Caco-2 (cell line): ENCODE measurements at places on chromosomes 4 and X. TPM values are rescaled to one million over a fixed set of nuclear protein-coding genes. Genes with fewer than 3 reads are reported as not detected.

Gene GLUD2
- total RNA-seq = 1.2 and 1.3 TPM in 2 replicates

Gene SLC6A14
- 0.12 TPM in 1 of 2 replicates, not detected in the other for total RNA-seq

Gene ARMCX4
- total RNA-seq = 3.2 and 5.0 TPM in 2 replicates

GRCh38 chr4:183291070-183291469 lies 29.0 kb downstream of the CLDN22 start:
- H3K4me3 ChIP-seq = no peak overlapping the region
- no peaks in the 10 kb centered on the region; the same call in 1 of the 2 replicates for H3K36me3 ChIP-seq
- H3K4me1 ChIP-seq = peaks cover 10% of the 10 kb centered on the region
- H3K27ac ChIP-seq = no peak overlapping the region
- no peak for DNase-seq

Gene RTL5
- 2.2 and 2.5 TPM in 2 replicates for total RNA-seq

Gene ZAR1
- 0.21 TPM in 1 of 2 replicates, not detected in the other for total RNA-seq

Gene RHOXF2
- total RNA-seq = not detected in 2 replicates

- no peak overlapping the region for H3K27ac ChIP-seq
- no peak overlapping the region for H3K4me3 ChIP-seq
- no peaks in the 10 kb centered on the region for H3K4me1 ChIP-seq
- no peaks in the 10 kb centered on the region for H3K27me3 ChIP-seq
Observed at GRCh38 chr4:7335344-7336066, 99.2 kb downstream of the PSAPL1 start.

- H3K27ac ChIP-seq = no peak overlapping the region
- no peak overlapping the region for H3K4me3 ChIP-seq
- no peaks in the 10 kb centered on the region for H3K27me3 ChIP-seq
- no peak for DNase-seq
- H3K4me1 ChIP-seq = no peaks in the 10 kb centered on the region
- no peaks in the 10 kb centered on the region for H3K36me3 ChIP-seq
Observed at GRCh38 chr4:187064033-187064432, 340.4 kb upstream of the FAT1 start.

DNA sequence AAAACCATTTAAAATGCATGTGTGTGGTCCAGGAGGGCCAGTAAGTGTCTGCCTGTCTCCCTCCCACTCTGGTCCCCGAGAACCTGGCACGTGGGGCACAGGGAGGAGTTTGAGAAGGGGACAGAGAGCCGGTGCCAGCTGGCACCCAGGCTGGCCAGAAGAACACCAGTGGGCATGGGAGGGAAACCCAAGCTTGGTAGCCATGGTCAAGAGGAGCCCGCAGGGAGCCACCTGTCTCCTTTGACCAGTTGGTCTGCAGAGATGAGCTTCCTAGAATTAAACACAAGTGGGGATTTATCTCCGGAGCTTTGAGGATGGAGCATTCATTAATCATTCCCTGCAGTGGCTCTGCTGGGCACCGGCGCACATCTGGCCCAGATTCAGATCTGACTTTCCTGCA lies 41.6 kb downstream of the HMX1 start:
- H3K27me3 ChIP-seq = no peaks in the 10 kb centered on the region
- no peaks in the 10 kb centered on the region for H3K4me1 ChIP-seq
- H3K4me3 ChIP-seq = no peak overlapping the region
- DNase-seq = peak; percentile 9
- H3K36me3 ChIP-seq = no peaks in the 10 kb centered on the region
- H3K27ac ChIP-seq = no peak overlapping the region

DNA sequence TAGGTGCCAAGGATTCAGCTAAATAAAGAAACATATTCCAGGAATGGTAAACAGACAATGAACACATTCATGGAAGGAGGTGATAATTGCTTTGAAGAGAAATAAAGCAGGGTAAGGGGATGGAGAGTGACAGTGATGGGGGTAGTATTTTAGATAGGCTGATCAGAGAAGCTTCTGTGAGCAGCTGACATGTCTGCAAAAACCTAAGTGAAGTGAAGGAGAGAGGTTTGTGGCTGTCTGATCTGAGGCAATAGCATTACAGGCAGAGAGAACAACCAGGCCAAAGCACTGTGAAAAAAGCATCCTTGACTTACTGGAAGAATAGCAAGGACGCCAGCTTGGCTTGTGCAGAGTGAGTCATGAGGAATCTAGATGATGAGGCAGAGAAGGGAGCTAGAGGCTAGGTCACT lies 271.9 kb upstream of the GATB start:
- H3K27ac ChIP-seq = no peak overlapping the region
- H3K27me3 ChIP-seq = no peaks in the 10 kb centered on the region
- no peak for DNase-seq
- no peaks in the 10 kb centered on the region for H3K4me1 ChIP-seq

Gene MAML3
- 12.1 TPM in 2 replicates for total RNA-seq

Gene MAGEA11
- total RNA-seq = 0.14 TPM in 1 of 2 replicates, not detected in the other

- no peak overlapping the region for H3K27ac ChIP-seq
- H3K4me3 ChIP-seq = no peak overlapping the region
- DNase-seq = no peak
- H3K4me1 ChIP-seq = no peaks in the 10 kb centered on the region
- H3K36me3 ChIP-seq = no peaks in the 10 kb centered on the region
- no peaks in the 10 kb centered on the region for H3K27me3 ChIP-seq
Observed at GRCh38 chr4:125444166-125444565, 129.4 kb downstream of the FAT4 start.

DNA sequence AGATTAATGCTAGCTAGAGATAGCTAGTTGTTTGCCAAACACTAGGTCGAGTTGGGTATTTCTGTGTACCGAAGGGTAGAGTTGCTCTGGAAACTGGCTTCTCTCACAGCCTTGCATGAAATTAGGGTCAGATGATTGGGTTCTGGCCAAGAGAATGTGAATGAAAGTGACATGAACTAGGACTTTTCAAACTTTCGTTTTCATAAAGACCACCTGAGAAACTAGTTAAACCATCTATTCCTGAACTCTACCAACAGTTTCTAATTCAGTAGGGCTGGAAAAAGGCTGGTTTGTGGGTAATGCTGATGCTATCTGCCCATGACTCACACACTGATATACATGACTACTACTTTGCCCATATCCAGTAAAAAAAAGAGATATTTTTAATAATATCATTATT lies 157.6 kb downstream of the GASK1B start:
- DNase-seq = no peak
- no peaks in the 10 kb centered on the region for H3K27me3 ChIP-seq
- H3K4me3 ChIP-seq = no peak overlapping the region

Gene RGN
- total RNA-seq = 32.9 and 36.2 TPM in 2 replicates

- no peak for DNase-seq
- H3K4me1 ChIP-seq = no peaks in the 10 kb centered on the region
- no peak overlapping the region for H3K4me3 ChIP-seq
- H3K36me3 ChIP-seq = no peaks in the 10 kb centered on the region
- H3K27me3 ChIP-seq = no peaks in the 10 kb centered on the region
Observed at GRCh38 chr4:79847411-79847810, 225.6 kb downstream of the ANTXR2 start.

- DNase-seq = no peak
- no peak overlapping the region for H3K4me3 ChIP-seq
Observed at GRCh38 chr4:101141230-101141629, 206.1 kb downstream of the PPP3CA start.

GRCh38 chr4:111066887-111067286 lies 444.0 kb upstream of the PITX2 start:
- no peaks in the 10 kb centered on the region for H3K27me3 ChIP-seq
- no peak overlapping the region for H3K27ac ChIP-seq
- no peak for DNase-seq
- H3K4me1 ChIP-seq = no peaks in the 10 kb centered on the region
- H3K4me3 ChIP-seq = no peak overlapping the region

DNA sequence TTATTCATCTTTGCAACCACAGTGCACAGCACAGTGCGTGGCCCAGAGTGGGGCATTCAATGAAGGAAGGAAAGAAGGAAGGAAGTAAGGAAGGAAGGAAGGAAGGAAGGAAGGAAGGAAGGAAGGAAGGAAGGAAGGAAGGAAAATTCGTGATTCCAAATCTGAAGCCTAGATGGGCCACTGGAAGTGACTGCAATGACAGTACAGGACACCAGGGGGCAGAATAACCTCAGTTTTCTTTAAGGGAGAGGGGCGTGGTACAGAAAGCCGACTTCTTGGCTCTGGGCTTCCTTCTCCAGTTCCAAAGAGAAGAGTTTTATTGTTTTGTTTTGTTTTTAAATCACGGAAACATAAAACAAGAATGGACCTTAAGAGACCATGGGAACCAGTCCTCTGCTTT lies 47.8 kb downstream of the APLN start:
- no peak overlapping the region for H3K27ac ChIP-seq
- H3K27me3 ChIP-seq = no peaks in the 10 kb centered on the region
- DNase-seq = no peak
- no peaks in the 10 kb centered on the region for H3K36me3 ChIP-seq

- no peak overlapping the region for H3K4me3 ChIP-seq
- no peak for DNase-seq
- no peaks in the 10 kb centered on the region for H3K4me1 ChIP-seq
- no peaks in the 10 kb centered on the region for H3K36me3 ChIP-seq
- H3K27ac ChIP-seq = no peak overlapping the region
- no peaks in the 10 kb centered on the region for H3K27me3 ChIP-seq
Observed at GRCh38 chr4:45438047-45438446, 685.8 kb downstream of the GABRG1 start.

Gene PLA2G12A
- 34.1 and 47.8 TPM in 2 replicates for total RNA-seq

DNA sequence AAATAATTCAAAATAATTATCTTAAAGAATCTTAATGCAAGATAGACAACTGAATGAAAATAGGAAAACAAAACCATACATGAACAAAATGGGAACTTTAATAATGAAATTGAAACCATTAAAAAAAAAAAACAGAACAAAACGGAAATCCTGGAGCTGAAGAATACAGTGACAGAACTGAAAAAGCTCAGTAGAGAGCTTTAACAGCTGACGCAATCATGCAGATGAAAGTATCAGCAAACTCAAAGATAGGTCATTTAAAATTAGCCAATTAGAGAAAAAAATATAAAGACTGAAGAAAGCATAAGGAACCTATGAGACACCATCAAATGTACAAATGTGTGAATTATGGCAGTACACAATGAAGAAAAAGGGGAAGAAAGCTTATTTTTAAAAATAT lies 18.8 kb downstream of the SLC25A31 start:
- H3K4me1 ChIP-seq = no peaks in the 10 kb centered on the region
- H3K27ac ChIP-seq = no peak overlapping the region
- H3K36me3 ChIP-seq = no peaks in the 10 kb centered on the region
- no peak for DNase-seq
- no peak overlapping the region for H3K4me3 ChIP-seq

DNA sequence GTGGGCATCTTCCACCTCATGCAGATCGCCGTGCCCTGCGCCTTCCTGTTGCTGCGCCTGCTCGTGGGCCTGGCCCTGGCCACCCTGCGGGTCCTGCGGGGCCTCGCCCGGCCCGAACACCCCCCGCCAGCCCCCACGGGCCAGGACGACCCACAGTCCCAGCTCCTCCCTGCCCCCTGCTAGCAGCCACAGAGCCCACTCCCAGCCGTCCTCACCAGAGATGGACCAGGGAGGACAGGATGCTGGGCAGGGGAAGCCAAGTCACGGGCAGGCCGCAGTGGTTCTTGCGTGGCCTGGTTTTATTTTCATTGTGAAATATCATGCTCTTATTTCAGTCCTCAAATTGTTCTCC lies 15.1 kb downstream of the DGKQ start:
- no peaks in the 10 kb centered on the region; the same call in 1 of the 2 replicates for H3K36me3 ChIP-seq
- no peak for DNase-seq
- H3K4me3 ChIP-seq = no peak overlapping the region
- no peaks in the 10 kb centered on the region for H3K4me1 ChIP-seq
- H3K27ac ChIP-seq = no peak overlapping the region

GRCh38 chrX:95754411-95754810 lies 930.2 kb upstream of the DIAPH2 start:
- no peak overlapping the region for H3K27ac ChIP-seq
- H3K4me3 ChIP-seq = no peak overlapping the region
- no peaks in the 10 kb centered on the region for H3K4me1 ChIP-seq
- H3K36me3 ChIP-seq = no peaks in the 10 kb centered on the region
- no peak for DNase-seq

GRCh38 chr4:169810325-169811323 lies 52.9 kb upstream of the HPF1 start:
- H3K36me3 ChIP-seq = no peaks in the 10 kb centered on the region
- H3K27me3 ChIP-seq = no peaks in the 10 kb centered on the region
- DNase-seq = no peak
- H3K27ac ChIP-seq = no peak overlapping the region

- no peak overlapping the region for H3K27ac ChIP-seq
- H3K4me3 ChIP-seq = no peak overlapping the region
- DNase-seq = no peak
- H3K4me1 ChIP-seq = no peaks in the 10 kb centered on the region
- no peaks in the 10 kb centered on the region for H3K36me3 ChIP-seq
- no peaks in the 10 kb centered on the region for H3K27me3 ChIP-seq
Observed at GRCh38 chrX:24550166-24550565, 85.1 kb downstream of the PDK3 start.

DNA sequence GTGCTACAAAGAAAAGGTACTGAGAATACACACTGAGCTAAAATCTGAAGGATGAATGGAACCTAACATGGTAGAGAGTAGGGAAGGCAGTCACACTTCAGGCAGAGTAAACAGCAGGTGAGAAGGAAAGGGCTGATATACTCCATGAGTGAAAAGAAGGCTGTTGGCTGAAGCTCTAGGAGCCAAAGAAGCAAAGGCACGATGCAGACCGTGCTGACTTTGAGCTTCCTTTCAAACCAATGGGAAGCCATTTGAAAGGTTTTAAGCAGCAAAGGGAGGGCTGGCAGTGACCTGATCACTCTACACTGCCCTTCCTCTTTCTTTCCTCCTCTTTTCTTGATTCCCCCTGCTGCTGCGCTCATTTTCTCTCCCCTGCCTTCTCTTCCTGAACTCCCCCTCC lies 66.4 kb downstream of the TMEM154 start:
- no peaks in the 10 kb centered on the region for H3K4me1 ChIP-seq
- no peak overlapping the region for H3K4me3 ChIP-seq
- no peaks in the 10 kb centered on the region for H3K27me3 ChIP-seq

GRCh38 chrX:113920661-113921060 lies 663.2 kb upstream of the HTR2C start:
- DNase-seq = no peak
- H3K4me1 ChIP-seq = no peaks in the 10 kb centered on the region
- H3K27me3 ChIP-seq = no peaks in the 10 kb centered on the region
- H3K27ac ChIP-seq = no peak overlapping the region

GRCh38 chr4:167443841-167444240 lies 209.5 kb upstream of the SPOCK3 start:
- no peak overlapping the region for H3K4me3 ChIP-seq
- no peak overlapping the region for H3K27ac ChIP-seq
- H3K4me1 ChIP-seq = no peaks in the 10 kb centered on the region

GRCh38 chr4:164304101-164304639 lies 449.8 kb upstream of the SMIM31 start:
- no peak overlapping the region for H3K27ac ChIP-seq
- H3K36me3 ChIP-seq = no peaks in the 10 kb centered on the region
- DNase-seq = no peak

DNA sequence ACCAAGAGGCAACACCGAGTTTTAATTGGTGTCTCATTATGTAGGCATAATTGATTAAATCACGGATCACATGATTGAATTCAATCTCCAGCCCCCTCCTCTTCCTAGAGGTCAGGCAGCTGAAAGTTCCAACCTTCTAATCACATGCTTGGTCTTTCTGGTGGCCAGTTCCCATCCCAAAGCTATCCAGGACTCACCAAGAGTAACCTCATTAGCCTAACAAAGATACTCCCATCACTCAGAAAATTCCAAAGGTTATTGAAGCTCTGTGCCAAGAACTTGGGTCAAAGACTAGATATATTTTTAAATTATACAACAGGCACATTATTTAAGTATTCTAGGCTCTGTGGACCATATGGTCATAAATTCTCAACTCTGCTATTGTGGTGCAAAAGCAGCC lies 65.1 kb downstream of the SLC10A7 start:
- no peak overlapping the region for H3K4me3 ChIP-seq
- no peak overlapping the region for H3K27ac ChIP-seq
- H3K27me3 ChIP-seq = no peaks in the 10 kb centered on the region
- DNase-seq = no peak

GRCh38 chr4:42588909-42589308 lies 68.0 kb downstream of the ATP8A1 start:
- no peak overlapping the region for H3K27ac ChIP-seq
- no peaks in the 10 kb centered on the region for H3K27me3 ChIP-seq
- H3K4me3 ChIP-seq = no peak overlapping the region
- H3K4me1 ChIP-seq = no peaks in the 10 kb centered on the region
